Stimulated activated CD4-positive, alpha-beta T cell treated with anti-CD3 and anti-CD28 coated beads, Interleukin-15, amount 100 ng/mL, for 24 hours (primary cell): ENCODE measurements at places on chromosomes 7 and 10.

DNA sequence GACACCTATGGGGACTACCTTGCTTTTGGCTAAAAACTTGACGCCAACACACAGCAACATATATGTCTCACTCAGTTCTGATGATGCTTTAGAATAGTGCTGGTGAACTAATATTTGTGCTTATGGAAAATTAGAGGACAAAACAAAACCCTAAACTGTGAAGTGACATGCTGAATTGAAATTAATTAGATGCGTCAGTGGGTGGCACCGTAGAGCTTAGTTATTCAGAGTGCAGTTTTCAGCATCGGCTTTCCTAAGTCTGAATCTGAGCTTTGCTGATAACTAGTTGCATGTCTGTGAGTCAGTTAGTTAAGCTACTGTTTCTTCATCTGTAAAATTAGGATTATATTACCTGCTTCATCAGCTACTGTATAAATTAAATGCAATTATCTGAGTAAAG is 245.0 kb upstream of the SORCS1 start:
- DNase-seq = no peak

GRCh38 chr10:58264780-58265179 is 2.9 kb downstream of the IPMK start:
- no peak for DNase-seq

- DNase-seq = no peak
Measured at GRCh38 chr7:119969054-119969453, 303.9 kb upstream of the KCND2 start.

GRCh38 chr10:55734112-55734511 is 626.9 kb downstream of the ZWINT start:
- no peak for DNase-seq

GRCh38 chr10:87579563-87579962 is 74.9 kb downstream of the MINPP1 start:
- DNase-seq = no peak

GRCh38 chr10:61110188-61110844 is 166.3 kb upstream of the RHOBTB1 start:
- DNase-seq = no peak

DNA sequence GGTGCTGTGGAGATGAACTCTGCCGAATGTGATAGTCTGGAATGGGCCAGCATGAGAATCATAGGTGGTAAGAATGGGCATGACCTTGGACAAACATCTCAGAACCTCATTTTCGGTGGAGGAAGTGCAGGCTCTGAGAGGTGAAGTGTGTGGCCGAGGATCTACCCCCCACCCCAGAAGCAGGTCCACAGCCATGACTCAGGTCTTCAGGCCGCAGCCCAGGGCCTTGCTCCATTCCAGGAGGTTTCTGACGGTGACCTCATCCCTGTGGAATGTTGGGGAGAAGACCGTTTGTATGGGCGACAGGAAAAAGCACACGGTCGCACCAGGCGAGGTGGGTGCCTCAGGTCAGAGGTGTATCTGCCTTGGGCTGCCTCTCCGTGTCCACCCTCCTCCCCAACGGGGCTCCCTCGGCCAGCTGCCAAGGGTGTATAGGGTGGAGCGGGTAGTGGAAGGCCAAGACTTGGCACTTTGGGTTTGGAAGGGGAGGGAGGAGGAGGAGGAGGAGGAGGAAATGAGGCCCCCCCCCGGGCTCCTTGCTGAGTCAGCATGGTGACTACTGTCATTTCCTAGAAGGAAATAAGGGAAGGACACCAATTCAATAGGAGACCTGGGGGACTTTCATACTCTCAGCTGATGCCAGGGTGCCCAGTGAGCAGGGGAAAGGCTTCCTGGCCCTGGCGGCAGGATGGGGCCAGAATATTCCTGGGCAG is 168.0 kb upstream of the RHEB start:
- no peak for DNase-seq
